ENCODE measurements at places on chromosomes 11 and 22. TPM values are rescaled to one million over a fixed set of nuclear protein-coding genes. Genes with fewer than 3 reads are reported as not detected.
A peak's percentile ranks its signal among the peaks of the same experiment; 100 is the strongest.

- H3K27me3 ChIP-seq: no peaks in the 10 kb centered on the region
- H3K4me1 ChIP-seq: no peaks in the 10 kb centered on the region
- DNase-seq: no peak
- no peak overlapping the region for H3K4me3 ChIP-seq
- H3K27ac ChIP-seq: no peak overlapping the region
Observed at GRCh38 chr11:98453378-98453777, 567.4 kb upstream of the CNTN5 start.

- no peak overlapping the region for H3K27ac ChIP-seq
- H3K27me3 ChIP-seq: no peaks in the 10 kb centered on the region
- H3K4me1 ChIP-seq: no peaks in the 10 kb centered on the region
- H3K4me3 ChIP-seq: no peak overlapping the region
Observed at GRCh38 chr22:19065929-19066328, 56.3 kb downstream of the DGCR2 start.

DNA sequence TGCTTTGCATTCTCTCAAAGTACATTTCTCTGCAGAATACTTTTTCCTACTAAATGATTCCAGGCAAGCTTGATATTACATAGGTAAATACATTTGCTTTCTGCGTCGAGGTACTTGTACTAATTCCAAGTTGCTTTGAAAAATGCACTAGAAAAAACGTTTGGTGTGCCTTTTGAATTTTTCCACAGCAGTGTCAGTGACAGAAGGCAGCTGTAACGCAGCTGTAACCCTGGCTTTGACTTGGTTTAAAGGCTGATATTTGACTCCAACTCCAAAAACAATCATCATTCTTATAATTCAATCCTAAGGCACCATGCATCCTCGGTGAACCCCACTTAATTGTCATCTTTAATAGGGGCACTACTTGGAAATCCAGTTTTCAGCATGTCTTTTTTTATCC lies 125.0 kb downstream of the MAML2 start:
- no peak overlapping the region for H3K4me3 ChIP-seq

DNA sequence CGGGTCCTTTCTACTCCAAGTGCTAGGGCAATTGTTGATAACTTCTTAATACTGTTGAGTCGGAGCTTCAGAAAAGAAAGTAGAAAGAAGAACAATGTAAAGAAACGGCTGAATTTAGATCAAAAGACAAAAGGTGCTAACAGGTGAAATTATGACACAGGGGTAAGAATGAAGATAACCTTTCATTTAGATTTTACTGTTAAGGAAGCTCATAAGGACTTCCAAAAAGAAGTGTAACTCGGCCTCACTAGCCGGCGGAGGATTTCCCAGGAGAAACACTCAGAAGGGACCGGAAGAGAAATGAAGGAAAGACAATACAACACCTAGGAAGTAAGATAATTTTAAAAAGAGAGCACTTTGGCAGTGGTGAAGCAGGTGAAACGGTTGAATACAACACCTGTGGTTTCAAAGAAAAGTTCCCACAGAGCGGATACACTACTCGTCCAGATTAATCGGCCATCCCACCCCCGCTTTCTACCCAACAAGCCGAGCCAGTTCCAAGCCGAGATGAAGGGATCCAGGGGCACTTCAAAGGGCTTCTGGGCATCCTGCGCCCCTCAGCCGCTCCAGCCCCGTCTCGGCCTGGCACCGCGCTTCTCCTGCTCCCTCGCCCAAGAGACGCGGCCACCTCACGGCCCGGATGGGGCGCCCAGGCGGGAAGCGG lies 737 bp downstream of the PPP2R1B start:
- H3K4me3 ChIP-seq: peak overlapping the region; percentile 83
- no peaks in the 10 kb centered on the region for H3K36me3 ChIP-seq
- H3K4me1 ChIP-seq: no peaks in the 10 kb centered on the region
- peak overlapping the region; percentile 79 for H3K27ac ChIP-seq

Gene OR52E8
- not detected for total RNA-seq

Gene PACSIN3
- 47.2 TPM for total RNA-seq

Gene SLC6A5
- total RNA-seq: not detected

Gene ARFIP2
- 51.1 TPM for total RNA-seq
